ENCODE measurements at places on chromosomes 1 and 21.

DNA sequence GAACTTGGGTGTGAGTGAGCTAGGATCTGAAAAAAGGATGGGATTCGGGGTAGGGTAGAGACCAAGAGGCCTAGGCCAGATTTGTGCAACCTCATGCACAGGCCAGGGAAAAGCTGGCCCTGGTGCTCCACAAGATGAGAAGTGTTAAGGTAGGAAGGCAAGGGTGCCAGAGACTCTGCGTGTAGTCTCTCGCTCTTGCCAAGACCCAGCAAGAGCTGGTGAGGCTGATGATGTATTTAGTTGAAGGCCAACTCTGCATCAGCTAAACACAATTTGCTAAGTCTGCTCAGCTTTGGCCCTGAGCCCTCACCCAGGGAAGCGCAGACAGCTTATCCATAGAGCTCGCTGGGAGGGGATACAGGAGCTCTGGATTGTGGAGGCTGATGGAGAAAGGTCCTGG, 26.6 kb upstream of the SOX13 start:
- DNase-seq = no peak

DNA sequence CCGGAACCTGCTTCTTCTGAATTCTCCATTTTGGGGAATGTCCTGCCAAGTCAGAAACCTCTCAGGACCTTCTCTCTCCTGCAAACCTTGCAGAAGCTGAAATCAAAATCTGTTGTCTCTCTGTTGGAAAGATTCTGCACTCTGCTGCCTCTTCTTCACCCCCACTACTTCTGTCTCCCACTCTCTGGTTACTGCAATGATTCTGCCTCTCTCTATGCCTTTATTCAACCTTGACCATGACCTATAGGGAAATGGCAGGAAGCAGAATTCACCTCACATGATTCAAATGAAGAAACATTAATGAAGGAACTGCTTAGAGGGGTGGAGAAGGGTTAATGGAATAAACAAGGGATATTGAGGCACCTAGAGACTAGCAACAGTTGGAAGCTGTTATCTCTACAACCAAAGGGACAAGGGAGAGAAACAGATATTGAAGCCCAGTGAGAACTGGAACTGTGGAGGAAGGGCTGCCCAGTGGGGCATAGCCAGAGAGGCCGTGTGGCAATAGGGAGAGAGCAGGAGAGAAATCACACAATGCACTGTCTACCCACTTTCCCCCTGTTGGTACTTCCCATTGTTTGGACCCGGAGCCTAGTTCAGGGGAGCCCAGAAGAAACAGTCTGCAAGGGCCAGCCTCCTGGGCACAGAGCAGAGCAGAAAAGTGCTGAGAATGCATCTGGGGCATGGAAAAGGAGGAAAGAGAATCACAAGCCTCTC, 76.1 kb upstream of the JUN start:
- DNase-seq = no peak

- DNase-seq = no peak
Measured at GRCh38 chr1:174052621-174053020, 30.5 kb upstream of the RC3H1 start.

DNA sequence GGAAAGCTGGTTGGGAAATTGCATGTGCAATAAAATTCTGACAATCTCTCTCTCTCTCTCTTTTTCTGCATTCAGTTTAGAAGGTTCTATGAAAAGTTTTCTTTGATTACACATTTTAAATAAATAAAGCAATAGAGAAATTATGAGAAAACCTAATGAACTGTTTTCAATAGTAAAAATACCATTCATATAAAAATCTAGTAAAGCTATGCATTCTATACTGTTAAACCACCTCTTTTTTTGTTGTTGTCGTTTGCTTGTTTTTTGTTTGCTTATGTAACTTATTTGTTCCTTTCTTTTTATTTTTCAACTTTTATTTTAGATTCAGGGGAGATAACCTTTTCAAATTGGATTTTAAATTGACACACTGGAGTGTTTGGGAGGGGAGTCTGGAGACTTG, 14.1 kb upstream of the OR2B11 start:
- DNase-seq = no peak

DNA sequence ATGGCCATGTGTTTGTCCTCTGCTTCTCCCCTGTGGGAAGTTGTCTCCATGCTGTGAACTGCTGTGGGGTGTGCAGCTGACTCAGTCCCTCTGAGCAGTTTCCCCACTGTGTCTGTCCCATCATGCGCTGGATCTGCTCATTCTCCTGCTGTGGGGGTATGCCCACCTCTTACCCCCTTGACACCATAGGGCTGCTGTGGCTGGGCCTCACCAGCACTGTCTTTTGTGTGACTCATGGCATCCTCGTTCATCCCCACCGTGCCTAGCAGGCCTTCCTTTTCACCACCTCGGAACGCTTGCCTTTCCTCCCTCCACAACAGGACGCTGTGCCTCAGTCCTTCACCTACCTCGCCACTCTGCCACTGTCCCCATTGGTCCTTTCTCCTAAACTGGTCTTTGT, 27.3 kb downstream of the VANGL2 start:
- DNase-seq = no peak

GRCh38 chr1:182803846-182804245, 14.3 kb downstream of the NPL start:
- DNase-seq = no peak

DNA sequence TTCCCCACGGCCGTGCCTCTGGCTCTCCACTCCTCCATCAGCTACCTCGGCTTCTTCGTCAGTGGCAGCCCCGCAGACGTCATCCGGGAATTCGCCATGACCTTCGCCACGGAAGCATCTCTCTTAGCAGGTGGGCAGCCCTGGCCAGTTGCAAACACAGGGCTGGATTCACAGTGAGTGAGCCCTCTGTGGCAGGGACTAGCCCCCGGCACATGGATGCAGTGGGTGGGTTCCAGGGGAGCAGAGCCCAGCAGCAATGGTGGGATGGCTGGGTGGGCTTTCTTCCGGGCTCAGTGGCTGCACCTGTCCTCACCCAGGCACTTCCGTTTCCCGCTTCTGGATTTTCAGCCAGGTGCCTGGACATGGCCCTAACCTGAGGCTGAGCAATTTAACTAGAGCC, 9.4 kb downstream of the UBASH3A start:
- DNase-seq = no peak

DNA sequence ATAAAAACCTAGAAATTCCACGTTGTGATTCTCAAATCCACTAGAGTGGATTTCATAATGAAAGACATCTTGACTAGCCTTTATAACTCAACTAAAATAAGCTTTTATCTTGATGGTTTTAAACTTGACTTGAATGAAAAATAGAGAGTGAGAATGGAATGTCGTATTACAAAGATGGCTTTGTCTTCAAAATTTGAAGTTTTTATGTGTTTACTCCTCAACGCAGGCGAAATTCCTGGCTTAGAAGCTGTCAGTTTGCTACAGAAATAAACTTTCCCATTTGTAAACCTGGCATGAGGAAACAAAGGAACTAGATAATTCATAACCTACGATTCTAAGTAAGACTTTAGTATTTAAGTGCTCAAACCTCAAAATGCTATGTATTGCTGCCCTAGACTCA, 90.0 kb upstream of the KRTAP19-8 start:
- DNase-seq = no peak

DNA sequence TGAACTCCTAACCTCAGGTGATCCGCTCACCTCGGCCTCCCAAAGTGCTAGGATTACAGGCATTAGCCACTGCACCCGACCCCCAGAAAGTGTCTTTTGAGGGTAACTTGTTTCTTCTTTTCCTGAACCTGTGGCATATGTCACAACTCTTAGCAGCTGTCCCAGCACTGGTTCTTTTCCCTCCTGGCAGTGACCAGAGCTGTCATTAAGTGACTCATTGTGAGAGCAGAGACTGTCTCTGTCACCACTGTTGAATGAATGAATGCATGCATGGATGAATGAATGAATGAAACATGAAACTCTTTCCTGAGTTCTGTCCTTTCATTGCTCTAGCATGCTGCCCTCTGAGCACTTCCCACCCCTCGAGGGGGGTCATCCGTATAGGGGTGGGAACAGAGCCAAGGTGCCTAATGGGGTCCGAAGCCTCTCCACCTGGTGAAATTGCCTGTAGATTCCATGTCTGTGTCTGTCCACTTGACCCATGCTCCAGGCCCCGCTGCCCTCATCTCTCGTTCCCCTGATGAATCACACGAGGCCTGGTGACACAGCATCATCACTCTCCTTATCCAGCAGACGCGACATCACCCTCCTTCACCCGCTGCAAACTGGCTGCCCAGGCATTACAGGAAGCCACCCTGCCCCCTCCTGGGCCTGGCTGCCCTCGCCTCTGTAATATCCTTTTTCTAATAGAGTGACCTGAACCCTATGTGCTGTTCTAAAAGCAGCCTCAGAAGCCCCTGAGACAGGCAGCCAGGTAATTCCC, 75.0 kb downstream of the IGSF21 start:
- DNase-seq = no peak

DNA sequence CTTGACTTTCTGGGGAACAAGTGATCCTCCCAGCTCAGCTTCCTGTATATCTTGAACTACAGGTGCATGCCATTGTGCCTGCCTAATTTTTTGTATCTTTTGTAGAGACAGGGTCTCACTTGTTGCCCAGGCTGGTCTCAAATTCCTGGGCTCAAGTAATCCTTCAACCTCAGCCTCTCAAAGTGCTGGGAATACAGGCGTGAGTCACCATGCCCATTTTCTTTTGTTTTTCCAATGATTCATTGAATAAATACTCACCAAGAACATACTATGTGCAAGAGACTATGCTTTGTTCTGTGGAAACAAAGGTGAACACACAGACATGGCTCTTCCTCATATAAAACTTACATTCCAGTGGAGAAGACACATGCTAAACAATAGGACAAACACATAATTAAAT, 407.8 kb upstream of the DAB1 start:
- no peak for DNase-seq

- DNase-seq = no peak
Measured at GRCh38 chr1:208117409-208117808, 126.8 kb downstream of the PLXNA2 start.

DNA sequence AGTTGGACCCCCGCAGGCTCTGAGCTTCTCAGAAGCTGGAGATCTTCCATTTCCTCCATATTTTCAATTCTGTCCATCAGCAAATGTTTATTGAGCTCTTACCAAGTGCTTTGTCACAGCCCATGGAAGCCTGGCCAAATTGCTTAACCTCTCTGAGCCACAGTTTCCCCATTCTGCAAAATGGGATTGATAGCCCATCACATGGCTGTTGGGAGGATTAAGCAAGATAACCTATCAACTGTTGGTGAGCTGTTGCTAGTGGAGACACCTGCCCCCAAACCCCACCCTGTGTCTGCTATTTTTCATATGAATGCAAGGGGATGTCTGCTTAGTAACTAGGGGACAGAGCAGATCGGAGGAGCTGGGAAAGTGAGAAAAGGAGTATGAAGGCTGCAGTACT, 38.3 kb downstream of the CD34 start:
- DNase-seq = no peak

DNA sequence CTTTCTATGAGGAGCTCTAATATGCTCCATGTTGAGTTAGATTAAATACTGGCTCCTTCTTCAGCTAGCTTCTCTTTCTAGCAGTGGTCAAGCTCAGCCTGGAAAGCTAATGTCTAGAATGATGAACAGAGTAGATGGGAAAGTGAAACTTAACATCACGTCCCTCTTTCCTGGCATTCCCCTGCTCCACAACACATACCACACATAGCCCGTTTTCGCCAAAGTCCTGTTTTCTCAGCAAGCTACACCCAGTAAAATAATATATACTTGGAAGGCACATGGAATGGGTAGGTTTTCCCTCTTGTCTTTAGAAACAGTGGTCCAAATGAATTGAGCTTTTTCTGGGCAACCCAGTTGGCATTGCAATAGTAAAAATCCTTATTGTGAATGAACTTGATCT, 3.8 kb downstream of the KRTAP27-1 start:
- DNase-seq = no peak

- DNase-seq = peak; percentile 68
Measured at GRCh38 chr1:84997667-84998600, 1.0 kb upstream of the MCOLN2 start.

GRCh38 chr1:56331892-56332567, 247.3 kb downstream of the PLPP3 start:
- DNase-seq = no peak

GRCh38 chr1:168081373-168082007, 55.2 kb downstream of the GPR161 start:
- peak; percentile 88 for DNase-seq

GRCh38 chr1:160789702-160790611, 6.0 kb upstream of the LY9 start:
- no peak for DNase-seq

DNA sequence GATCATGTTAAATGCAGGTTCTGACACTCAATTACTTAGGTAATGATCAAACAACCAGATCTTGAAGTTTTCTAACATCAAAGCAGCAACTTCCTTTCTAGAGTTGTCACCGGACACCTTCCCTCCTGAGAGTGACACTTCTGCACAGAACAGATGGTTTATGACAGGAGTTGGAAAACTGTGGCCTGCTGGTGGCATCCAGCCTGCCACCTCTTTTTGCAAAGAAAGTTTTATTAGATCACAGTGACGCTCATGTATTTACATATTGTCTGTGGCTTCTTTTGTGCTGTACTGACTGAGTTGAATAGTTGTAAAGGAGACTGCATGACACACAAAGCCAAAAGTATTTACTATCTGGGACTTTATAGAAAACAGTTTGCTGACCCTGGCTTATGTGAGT, 28.3 kb downstream of the DDR2 start:
- no peak for DNase-seq

DNA sequence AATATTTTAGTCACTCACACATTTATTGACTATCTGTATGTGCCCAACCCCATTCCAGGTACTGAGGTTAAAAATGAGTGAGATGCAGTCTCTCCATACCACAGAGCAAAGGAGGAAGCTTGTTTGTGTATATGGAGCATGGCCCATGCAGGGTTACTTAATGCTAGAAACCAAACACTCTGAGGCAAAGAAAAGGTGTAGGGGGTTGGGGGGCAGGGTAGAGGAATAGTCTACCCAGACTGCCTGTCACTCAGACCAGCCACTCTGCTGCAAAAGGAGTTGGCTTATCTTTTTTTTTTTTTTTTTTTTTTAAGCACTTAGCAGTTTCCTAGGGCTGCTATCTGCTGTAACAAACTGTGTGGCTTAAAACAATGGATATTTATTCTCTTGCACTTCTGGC, 19.8 kb downstream of the PGM1 start:
- no peak for DNase-seq

DNA sequence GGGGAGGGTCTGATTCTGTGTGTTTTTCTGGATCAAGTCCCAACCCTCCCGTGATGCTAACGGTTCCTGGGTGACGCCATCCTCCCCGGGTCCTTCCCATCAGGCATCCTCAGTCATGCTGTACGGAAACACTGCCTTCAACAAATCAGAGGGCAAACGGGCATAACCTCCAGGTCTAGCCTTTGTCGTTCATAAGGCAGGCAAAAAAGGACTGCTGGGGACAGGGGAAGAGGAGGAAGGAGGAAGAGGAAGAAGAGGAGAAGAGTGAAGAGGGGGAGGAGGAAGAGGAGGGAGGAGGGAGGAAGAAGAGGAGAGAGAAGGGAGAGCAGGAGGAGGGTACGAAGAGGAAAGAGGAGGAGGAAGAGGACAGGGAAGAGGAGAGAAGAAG, 84.4 kb downstream of the ITPKB start:
- no peak for DNase-seq

DNA sequence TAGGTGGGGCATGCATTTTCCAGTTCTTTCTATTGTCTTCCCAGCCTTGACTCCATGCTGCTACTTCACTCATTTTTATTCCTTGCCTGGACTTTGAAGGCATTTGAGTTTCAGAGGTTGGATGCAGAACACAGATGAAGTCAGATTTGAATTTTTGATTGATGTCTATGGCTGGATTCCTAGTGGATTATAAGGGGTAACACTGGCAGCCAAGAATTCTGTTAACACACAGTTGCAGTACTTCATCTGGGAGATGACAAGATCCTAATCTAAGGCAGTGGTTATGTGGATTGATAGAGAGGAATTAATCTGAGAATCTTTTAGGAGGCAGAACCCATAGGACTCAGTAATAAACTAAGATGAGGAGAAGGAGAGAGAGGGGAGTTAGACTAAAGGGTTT, 439.0 kb upstream of the USP24 start:
- no peak for DNase-seq

Data from AG20443 (cell line).